T follicular helper cell (primary cell): ENCODE measurements at places on chromosomes 6 and 20.
A peak's percentile ranks its signal among the peaks of the same experiment; 100 is the strongest.

DNA sequence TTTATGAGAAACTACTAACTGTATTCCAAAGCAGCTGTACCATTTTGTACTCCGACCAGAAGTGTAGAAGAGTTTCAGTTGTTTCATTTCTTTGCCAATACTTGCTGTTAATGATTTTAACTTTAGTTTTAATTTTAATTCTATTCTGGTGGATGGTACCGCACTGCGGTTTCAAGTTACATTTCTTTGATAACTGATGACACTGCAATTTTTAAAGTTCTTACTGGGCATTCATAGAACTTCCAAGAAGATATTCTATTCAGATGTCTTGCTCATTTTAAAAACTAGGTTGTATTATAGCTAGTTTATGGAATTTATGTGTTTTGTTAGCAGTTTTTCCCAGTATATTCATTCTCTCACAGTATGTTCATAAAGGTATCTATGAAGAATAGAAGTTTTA is 63.8 kb upstream of the LYRM2 start:
- DNase-seq = no peak

GRCh38 chr6:140601021-140601808 is 1226.8 kb upstream of the CITED2 start:
- DNase-seq = no peak

DNA sequence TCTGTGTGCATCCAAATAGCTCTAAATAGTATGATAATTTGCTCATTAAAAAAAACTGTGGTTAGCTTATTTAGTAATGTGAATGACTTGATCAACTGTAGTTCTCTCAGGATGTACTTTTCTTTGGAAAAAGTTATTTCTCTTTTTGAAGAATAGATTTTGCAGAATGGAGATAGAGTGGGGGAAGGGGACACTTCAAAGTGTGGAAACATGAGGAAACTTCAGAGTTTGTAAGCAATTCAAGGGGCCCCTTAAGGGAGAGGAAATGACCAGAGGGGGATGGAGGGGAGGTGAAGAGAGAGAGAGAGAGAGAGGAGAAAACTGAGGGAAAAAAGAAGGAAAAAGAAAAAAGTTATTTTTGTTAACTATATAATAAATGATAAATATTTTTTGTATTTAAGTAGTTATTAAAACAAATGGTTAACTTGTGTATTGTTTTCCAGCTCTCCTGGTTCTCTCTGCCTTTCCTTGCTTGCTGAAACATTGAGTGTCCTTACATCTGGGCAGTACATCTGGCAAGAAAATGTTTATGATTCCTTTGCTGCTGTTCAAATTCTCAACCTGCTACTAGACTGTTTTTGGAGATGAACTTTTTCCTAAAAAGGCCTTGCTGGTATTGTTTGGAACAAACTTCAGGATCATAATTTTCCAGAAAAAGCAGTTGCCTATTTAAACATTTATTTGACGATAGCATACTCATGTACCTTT is 497.5 kb upstream of the CITED2 start:
- DNase-seq = no peak

GRCh38 chr6:134031696-134032255 is 20.6 kb downstream of the SLC2A12 start:
- DNase-seq = no peak

GRCh38 chr20:9028419-9028818 is 40.5 kb upstream of the PLCB4 start:
- no peak for DNase-seq

- DNase-seq = no peak
Observed at GRCh38 chr6:29597184-29597583, 12.3 kb downstream of the OR2H2 start.

DNA sequence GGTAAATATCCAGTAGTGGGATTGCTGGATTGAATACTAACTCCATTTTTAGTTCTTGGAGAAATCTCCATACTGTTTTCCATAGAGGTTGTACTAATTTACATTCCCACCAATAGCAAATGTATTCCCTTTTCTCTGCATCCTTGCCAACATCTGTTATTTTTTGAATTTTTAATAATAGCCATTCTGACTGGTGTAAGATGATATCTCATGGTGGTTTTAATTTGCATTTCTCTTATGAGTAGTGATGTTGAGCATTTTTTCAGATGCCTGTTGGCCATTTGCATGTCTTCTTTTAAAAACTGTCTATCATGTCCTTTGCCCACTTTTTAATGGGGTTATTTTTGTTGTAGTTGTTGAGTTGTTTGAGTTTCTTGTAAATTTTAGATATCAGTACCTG is 253.2 kb downstream of the HAO1 start:
- DNase-seq = no peak

GRCh38 chr6:161536224-161536630 is 262.4 kb upstream of the AGPAT4 start:
- no peak for DNase-seq

- DNase-seq = no peak
Observed at GRCh38 chr20:57667924-57668782, 41.7 kb downstream of the PMEPA1 start.

GRCh38 chr20:4086771-4087687 is 71.7 kb upstream of the RNF24 start:
- no peak for DNase-seq

GRCh38 chr20:22796469-22797077 is 212.2 kb upstream of the FOXA2 start:
- no peak for DNase-seq

- no peak for DNase-seq
Observed at GRCh38 chr20:37758332-37758731, 64.5 kb downstream of the CTNNBL1 start.

DNA sequence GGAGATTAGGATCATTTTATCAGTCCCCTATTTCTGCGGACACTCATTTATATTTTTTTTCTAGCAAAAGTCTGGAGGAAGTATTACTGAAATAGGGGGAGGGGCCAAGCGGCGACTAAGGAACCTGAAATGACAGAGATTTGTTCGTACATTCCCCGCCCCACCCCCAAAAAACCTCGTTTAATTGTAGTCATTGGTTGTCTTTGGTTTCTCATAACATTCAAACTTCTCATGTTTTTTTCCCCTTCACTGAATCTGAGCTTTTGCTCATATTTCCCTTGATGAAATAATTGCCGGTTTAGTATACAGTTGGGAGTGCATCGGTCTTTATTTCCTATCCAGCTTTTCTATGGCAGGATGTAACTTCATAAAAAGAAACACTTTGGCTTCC is 768 bp upstream of the FYN start:
- peak; percentile 61 for DNase-seq

GRCh38 chr6:34425498-34426410 is at the start of gene RPS10:
Gene RPS10, minus strand, starts transcription at chr6:34426069. Its CDS starts 848 bp downstream, at chr6:34425221.
- peak; percentile 79 for DNase-seq

GRCh38 chr6:88296694-88297093 is 130.5 kb upstream of the CNR1 start:
- DNase-seq = no peak

GRCh38 chr6:12344296-12344695 is 54.1 kb downstream of the EDN1 start:
- DNase-seq = no peak
